Epithelial cell of proximal tubule (primary cell): ENCODE measurements at places on chromosomes 5 and 9. TPM values are rescaled to one million over a fixed set of nuclear protein-coding genes. Genes with fewer than 3 reads are reported as not detected.

AHRR gene
- 0.29 and 0.65 TPM in 2 replicates for total RNA-seq

PCDHGA2 gene
- total RNA-seq, result 0.23 and 0.72 TPM in 2 replicates

LHFPL2 gene
- total RNA-seq, result 14.4 and 15.3 TPM in 2 replicates

DMRT3 gene
- total RNA-seq, result 0.29 and 1.4 TPM in 2 replicates

BTNL3 gene
- not detected in 2 replicates for total RNA-seq

HSD17B3 gene
- not detected in 2 replicates for total RNA-seq

PDLIM7 gene
- 286 and 420 TPM in 2 replicates for total RNA-seq

PCDHGA7 gene
- total RNA-seq, result 0.23 and 0.29 TPM in 2 replicates

BARHL1 gene
- total RNA-seq, result not detected in 2 replicates

CFAP157 gene
- not detected in 2 replicates for total RNA-seq

GPR151 gene
- not detected in 2 replicates for total RNA-seq

PPIC gene
- total RNA-seq, result 24.2 and 25.0 TPM in 2 replicates

PCDHA1 gene
- not detected in 2 replicates for total RNA-seq

SPINK7 gene
- not detected in 2 replicates for total RNA-seq

FRMD3 gene
- 1.4 and 2.4 TPM in 2 replicates for total RNA-seq

SPOCK1 gene
- 6.4 and 31.4 TPM in 2 replicates for total RNA-seq

CTXN3 gene
- total RNA-seq, result not detected in 2 replicates

FGFR4 gene
- 50.0 and 54.6 TPM in 2 replicates for total RNA-seq

SH3GLB2 gene
- total RNA-seq, result 90.1 and 97.5 TPM in 2 replicates

SPINK13 gene
- total RNA-seq, result 0.07 and 0.58 TPM in 2 replicates

EQTN gene
- not detected in 2 replicates for total RNA-seq

NUDT12 gene
- 8.0 and 9.9 TPM in 2 replicates for total RNA-seq

CDHR2 gene
- total RNA-seq, result not detected in 2 replicates
